ENCODE measurements at places on chromosomes 4 and X.

- H3K4me3 ChIP-seq = no peak overlapping the region
- no peak overlapping the region for H3K27ac ChIP-seq
- no peaks in the 10 kb centered on the region for H3K27me3 ChIP-seq
- no peak for DNase-seq
- H3K36me3 ChIP-seq = no peaks in the 10 kb centered on the region
- no peaks in the 10 kb centered on the region for H3K4me1 ChIP-seq
These were observed 192.5 kb downstream of the ASMT start for GRCh38 chrX:1807301-1807731.

GRCh38 chrX:154401918-154402621, 3.9 kb downstream of the RPL10 start:
- H3K36me3 ChIP-seq = peaks cover 15% of the 10 kb centered on the region
- no peak overlapping the region for H3K27ac ChIP-seq
- H3K4me1 ChIP-seq = peaks cover 19% of the 10 kb centered on the region
- H3K4me3 ChIP-seq = no peak overlapping the region

DNA sequence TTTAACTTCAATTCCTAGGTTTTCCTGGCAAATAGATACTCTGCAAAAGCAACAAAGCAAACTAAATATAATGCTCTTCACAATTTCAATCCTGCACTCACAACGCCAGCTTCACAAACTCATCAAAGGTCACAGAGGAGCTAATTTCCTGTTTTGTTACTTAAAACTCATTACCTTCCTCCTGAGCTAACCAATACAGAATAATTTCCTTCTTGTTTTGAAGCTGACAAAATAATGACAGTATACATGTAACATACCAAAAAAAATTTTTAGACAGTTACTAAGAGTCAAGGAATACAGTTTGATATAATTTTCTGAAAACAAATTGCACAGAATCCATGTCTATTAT, 17.9 kb downstream of the CNOT6L start:
- H3K4me1 ChIP-seq = peaks cover 38% of the 10 kb centered on the region
- no peaks in the 10 kb centered on the region for H3K36me3 ChIP-seq
- no peaks in the 10 kb centered on the region for H3K27me3 ChIP-seq
- no peak overlapping the region for H3K27ac ChIP-seq
- DNase-seq = no peak
- no peak overlapping the region for H3K4me3 ChIP-seq

- DNase-seq = no peak
- H3K4me1 ChIP-seq = no peaks in the 10 kb centered on the region
These were observed 302.4 kb upstream of the GIMD1 start for GRCh38 chr4:106670976-106671375.

DNA sequence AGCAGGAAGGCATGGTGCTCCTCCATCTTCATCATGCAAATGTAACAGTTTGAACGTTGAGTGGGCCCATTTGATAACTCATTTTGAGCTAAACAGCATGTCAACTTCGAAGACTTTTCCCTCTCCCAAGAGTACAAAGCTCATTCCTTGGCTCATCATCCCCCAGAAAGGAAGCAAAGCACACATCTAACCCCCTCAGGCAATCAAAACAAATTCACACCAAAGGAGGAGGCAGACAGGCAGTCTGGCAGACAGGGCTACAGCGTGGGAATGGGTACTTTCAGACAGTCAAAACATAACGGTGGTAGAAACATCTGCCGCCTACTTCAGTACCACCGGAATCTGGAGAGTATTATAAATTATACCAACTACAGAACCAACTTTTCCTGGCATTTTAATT, 81.7 kb downstream of the PCDH19 start:
- no peak overlapping the region for H3K27ac ChIP-seq
- no peak overlapping the region for H3K4me3 ChIP-seq
- H3K27me3 ChIP-seq = no peaks in the 10 kb centered on the region
- no peaks in the 10 kb centered on the region for H3K36me3 ChIP-seq

- H3K36me3 ChIP-seq = no peaks in the 10 kb centered on the region
- DNase-seq = no peak
- H3K27me3 ChIP-seq = no peaks in the 10 kb centered on the region
- no peaks in the 10 kb centered on the region for H3K4me1 ChIP-seq
- peak overlapping the region; percentile 84 for H3K27ac ChIP-seq
- no peak overlapping the region for H3K4me3 ChIP-seq
These were observed 7.5 kb downstream of the SMIM10 start for GRCh38 chrX:134998246-134998645.

DNA sequence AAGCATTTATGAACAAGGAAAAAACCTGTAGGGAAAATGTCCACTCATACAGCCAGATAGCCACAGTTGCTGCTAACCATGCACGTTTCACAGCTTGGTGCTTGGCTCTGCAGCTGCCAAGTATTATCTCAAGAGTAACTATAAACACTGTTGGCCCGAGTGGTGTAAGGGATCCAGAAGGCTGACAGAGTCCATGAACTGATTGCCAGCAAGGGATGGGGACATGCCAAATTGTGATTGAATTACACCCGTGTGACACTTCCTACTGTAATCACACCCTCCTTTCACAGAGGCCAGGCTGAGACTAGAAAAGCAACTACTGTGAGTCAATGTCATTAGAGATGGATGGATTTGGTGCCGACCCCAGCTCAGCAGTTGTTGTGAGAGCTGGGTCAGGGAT, 223.9 kb upstream of the ANKRD50 start:
- H3K4me1 ChIP-seq = peaks cover 34% of the 10 kb centered on the region
- H3K27me3 ChIP-seq = no peaks in the 10 kb centered on the region
- peak; percentile 31 for DNase-seq

- H3K27me3 ChIP-seq = no peaks in the 10 kb centered on the region
- H3K4me1 ChIP-seq = no peaks in the 10 kb centered on the region
- no peak overlapping the region for H3K27ac ChIP-seq
- H3K36me3 ChIP-seq = no peaks in the 10 kb centered on the region
These were observed 79.5 kb downstream of the PRKG2 start for GRCh38 chr4:81135501-81135900.

GRCh38 chr4:152684007-152684406, 4.2 kb upstream of the TMEM154 start:
- DNase-seq = no peak
- H3K4me1 ChIP-seq = peaks cover 9% of the 10 kb centered on the region
- no peak overlapping the region for H3K27ac ChIP-seq
- no peak overlapping the region for H3K4me3 ChIP-seq

- no peaks in the 10 kb centered on the region for H3K27me3 ChIP-seq
- no peak overlapping the region for H3K27ac ChIP-seq
- H3K4me3 ChIP-seq = no peak overlapping the region
- H3K4me1 ChIP-seq = no peaks in the 10 kb centered on the region
- DNase-seq = no peak
These were observed 295.4 kb upstream of the FAM241A start for GRCh38 chr4:111849746-111850284.

- DNase-seq = no peak
- no peak overlapping the region for H3K27ac ChIP-seq
These were observed 27.7 kb downstream of the LARP7 start for GRCh38 chr4:112664611-112665010.

DNA sequence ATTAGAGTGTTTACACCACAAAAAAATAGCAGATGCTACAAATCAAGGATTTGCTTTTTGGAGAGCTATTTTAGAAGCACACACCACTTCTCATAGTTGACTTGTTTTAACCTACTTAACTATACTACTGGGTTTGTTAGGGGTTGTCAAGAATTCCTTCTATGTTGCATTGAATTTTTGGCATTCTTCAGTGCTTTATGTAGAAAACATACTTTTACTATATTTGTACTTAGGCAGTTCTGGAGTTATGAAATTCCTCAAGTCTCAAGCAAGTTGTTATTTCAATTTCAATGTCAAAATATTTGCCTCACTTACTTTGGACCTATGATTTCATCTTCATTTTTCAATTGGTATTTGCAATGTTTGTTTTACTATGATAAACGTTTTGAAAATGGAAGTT, 449.6 kb downstream of the GLUD2 start:
- H3K4me3 ChIP-seq = no peak overlapping the region
- H3K27me3 ChIP-seq = no peaks in the 10 kb centered on the region
- H3K27ac ChIP-seq = no peak overlapping the region
- DNase-seq = no peak
- H3K4me1 ChIP-seq = no peaks in the 10 kb centered on the region

GRCh38 chr4:15469402-15470127, at the start of gene CC2D2A:
Gene CC2D2A, plus strand, starts transcription at chr4:15469882. Its CDS starts 6,051 bp downstream, at chr4:15475933.
- H3K27me3 ChIP-seq = no peaks in the 10 kb centered on the region
- H3K4me1 ChIP-seq = peaks cover 41% of the 10 kb centered on the region
- DNase-seq = no peak
- peak within 1 kb of the TSS; percentile 67 for H3K27ac ChIP-seq
- H3K36me3 ChIP-seq = no peaks in the 10 kb centered on the region
- H3K4me3 ChIP-seq = peak within 1 kb of the TSS; percentile 56

All from tibial artery (tissue), 4 donors.